ENCODE measurements at places on chromosomes 12 and 14.

- no peak for DNase-seq
These were observed 120.0 kb upstream of the NOS1 start for GRCh38 chr12:117481470-117481869.

GRCh38 chr12:38905480-38906351 is at the start of gene CPNE8:
CPNE8 (minus strand) TSS chr12:38905591; CDS start chr12:38905534, 57 bp downstream.
- peak; percentile 30 for DNase-seq

DNA sequence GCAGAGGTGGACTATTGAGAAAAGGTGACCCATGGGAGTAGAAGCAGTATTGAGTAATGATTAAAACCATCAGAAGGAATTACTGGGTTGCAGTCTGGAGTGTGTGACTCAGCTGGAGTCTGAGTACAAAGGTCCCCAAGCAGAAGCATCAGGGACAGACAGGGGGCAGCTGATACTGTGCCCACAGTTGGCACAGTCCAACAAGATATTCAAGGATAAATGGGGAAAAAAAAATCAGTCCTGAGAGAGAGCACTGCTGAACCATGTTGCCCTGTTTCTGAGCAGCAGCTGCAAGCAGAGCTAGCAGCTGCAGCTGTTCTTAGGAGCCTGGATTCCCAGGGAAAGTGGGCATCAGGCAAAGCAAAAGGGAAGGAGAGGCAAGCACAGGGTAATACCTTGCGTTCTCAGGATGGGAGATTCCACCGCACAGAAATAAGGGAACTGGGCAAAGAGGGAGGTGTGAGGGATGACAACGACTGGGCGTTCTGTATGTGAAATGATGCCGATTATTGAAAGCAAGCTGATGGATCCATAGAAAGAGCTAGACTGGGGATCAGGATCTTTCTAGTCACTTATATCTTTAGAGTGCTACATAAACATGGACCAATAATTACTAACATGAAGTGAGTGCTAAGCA is 17.7 kb downstream of the NEUROD4 start:
- DNase-seq = no peak

DNA sequence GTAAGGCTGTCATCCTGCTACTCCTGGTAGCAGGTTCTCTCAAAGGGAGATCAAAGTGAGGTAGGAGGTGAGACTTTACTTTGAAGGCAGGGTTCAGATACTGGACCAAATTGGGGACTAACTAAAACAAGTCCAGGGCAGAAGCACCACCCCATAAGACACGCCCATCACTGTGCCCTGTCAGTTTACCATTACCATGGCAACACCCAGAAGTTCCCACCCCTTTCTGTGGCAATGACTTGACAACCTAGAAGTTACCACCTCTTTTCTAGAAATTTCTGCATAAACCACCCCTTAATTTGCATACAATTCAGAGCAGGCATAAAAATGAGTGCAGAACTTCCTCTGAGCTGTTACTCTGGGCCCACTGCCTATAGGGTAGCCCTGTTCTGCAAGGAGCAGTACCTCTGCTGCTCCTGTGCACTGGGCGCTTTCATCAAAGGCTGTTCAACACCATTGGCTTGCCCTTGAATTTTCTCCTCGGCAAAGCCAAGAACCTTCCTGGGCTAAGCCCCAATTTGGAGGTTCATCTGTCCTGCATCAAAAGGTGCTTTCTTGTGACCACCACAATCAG is 64.8 kb upstream of the MAX start:
- DNase-seq = no peak

DNA sequence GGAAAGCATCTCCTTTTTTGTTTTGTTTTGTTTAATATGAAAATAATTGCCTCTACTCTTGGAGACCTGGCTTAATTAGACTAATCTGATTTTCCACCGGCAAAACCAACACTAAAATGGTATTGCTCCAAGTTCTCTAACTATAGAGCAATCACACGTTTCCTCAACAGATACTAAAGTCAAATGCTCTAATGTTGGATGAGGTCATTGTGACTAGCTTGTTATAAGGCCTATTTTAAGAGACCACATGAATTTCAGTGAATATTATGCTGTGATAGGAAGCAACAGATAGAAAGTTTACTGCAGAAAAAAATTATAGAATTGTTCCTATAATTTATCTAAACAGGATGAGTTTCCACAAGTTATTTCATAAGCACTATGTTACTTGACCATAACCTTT is 3.3 kb upstream of the CCDC196 start:
- DNase-seq = no peak

GRCh38 chr14:26984311-26985177 is 386.7 kb upstream of the NOVA1 start:
- peak; percentile 55 for DNase-seq

- no peak for DNase-seq
These were observed 77.7 kb upstream of the SLC38A2 start for GRCh38 chr12:46450279-46450748.

GRCh38 chr14:32472512-32473463 is 143.7 kb downstream of the AKAP6 start:
- peak; percentile 60 for DNase-seq

- no peak for DNase-seq
These were observed 97.8 kb downstream of the LGMN start for GRCh38 chr14:92650581-92651105.
